CD4-positive, alpha-beta T cell treated with Interferon alpha-2 for 1 hour (primary cell): ENCODE measurements at places on chromosomes 7 and 10.
A peak's percentile ranks its signal among the peaks of the same experiment; 100 is the strongest.

GRCh38 chr10:117135480-117136140 is 2.5 kb downstream of the VAX1 start:
- no peak for DNase-seq

DNA sequence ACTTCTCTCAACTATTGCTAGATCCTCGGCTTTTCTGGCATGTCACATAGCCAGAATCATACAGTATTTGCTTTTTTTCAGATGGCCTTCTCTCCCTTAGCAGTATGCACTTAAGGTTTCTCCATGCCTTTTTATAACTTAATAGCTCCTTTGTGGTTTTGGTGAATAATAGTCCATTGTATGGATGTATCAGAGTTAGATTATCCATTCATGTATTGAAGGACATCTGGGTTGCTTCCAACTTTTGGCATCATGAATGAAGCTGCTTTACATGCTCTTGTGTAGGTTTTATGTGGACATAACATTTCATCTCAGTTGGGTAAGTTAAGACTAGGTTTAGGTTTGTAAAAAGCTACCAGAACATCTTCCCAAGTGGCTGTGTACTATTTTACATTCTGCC is 4.6 kb downstream of the ATP5F1C start:
- no peak for DNase-seq

DNA sequence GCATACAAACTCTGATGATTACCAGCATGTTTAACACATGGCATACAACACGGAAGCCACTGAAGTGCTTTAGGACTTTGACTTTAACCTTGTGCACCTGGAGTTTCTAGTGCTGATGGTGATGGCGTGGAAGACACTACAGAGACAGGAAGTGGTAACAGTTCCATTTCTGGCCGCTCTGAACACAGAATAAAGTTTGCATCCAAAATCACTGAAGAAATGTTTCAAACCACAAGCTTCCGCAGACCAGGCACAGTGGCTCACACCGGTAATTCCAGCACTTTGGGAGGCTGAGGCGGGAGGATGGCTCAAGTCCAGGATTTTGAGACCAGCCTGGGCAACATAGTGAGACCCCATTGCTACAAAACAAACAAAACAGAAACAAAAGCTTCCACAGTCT is 40.3 kb upstream of the TNPO3 start:
- DNase-seq = peak; percentile 35

DNA sequence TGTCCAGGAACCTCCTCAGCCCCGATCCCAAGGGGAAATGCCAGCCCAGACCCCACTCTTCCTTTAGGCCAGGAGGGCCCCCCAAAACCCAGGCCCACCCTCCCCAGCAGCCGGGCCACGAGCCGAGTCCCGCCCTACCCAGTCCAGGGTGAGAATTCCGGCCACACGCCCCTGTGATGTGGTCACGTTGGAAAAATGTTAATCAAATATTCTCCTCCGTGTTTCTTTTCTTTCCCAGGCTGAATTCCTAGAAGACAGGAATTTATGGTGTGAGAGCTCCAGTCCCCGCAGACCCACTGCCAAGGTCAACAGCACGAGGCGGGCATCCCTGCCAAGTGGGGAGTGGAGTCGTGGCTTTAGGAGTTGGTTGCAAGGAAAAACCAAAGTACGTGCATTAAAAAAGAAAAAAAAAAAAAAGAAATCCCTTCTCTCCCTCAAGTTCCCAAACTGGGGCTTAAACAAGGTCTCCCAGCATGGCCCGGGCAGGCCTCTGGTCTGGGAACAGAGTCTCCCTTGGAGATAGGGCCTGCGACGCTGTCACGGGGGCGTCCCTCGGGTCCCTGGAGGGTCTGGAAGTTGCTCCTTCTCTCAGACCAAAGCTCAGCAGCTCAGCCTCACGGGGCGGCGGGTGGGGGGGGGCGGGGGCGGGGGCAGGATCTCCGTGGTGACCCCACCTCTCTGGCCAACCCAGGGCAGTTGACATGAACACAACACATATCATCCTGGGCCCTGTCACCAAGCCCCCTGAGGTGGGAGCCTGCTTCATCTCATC is 28.1 kb upstream of the ELN start:
- DNase-seq = no peak

DNA sequence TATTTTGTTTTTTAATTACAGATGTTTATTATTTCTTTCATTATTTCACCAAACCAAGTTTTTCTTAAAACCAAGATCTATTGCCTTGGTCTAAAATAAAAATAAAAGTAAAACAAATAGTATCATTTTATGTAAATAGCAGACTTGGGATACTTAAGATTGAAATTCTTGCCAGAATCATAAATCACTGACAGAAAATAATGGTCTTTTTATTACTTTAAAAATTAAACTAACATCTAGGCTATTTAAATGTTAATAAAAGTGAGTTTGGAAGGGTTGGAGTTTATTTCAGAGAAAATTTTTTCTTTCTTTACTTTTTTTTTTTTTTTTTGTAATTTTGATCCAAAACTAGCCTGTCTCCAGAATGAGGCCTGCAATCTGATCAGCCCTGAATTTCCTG is 568.0 kb upstream of the IGFBP3 start:
- no peak for DNase-seq

GRCh38 chr7:71308096-71308495 is 176.2 kb downstream of the GALNT17 start:
- no peak for DNase-seq

- DNase-seq = no peak
Observed at GRCh38 chr10:11760151-11760550, 18.0 kb downstream of the ECHDC3 start.

DNA sequence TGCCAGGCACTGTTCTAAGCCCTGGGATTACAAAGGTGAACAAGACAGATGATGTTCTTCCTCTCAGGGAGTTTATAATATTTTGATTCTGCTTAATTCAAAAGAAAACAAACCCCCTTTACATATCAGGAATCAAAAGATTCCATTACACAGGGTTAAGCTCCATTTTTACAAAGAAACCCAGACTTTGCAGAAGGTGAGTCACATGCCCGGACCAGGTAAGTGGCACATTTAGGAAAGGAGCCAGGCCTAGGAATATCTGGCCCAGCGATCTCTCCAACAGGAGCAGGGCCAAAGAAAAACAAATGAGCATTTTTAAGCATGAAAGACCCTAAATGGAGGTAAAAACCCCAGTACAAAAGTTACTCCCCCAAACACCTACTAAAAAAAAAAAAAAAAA is 1.1 kb downstream of the STN1 start:
- no peak for DNase-seq

GRCh38 chr10:124332426-124332825 is 86.3 kb downstream of the OAT start:
- DNase-seq = no peak

- no peak for DNase-seq
Observed at GRCh38 chr10:51567271-51567670, 132.1 kb downstream of the CSTF2T start.

DNA sequence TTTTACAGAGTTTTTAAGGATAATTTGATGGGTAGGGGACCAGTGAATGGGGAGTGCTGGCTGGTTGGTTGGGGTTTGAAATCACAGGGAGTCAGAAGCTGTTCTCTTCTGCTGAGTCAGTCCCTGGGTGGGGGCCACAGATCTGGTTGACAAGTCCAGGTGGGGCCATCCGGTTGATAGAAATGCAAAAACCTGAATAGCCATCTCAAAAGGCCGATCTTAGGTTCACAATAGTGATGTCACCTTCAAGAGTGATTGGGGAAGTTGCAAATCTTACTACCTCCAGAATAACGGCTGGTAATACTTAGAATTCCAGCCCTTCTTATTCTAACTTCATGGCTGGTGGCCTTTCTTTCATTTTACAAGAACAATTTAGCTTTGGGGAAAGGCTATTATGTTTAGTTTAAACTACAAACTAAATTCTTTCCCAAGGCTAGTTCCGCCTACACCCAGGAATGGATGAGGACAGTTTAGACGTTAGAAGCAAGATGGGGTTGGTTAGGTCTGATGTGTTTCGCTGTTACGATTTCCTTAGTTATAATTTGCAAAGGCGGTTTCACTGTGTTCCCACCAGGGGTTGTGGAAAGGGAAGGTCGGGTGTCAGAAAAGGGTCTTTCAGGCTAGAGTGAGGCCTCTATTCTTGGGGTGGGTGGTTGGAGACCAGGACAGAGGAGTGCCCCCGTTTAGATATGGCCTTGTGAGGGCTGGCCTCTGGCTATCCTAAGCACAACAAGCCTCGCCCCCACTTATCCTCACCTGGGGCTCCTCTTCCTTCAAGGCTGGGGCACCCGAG is 27.4 kb downstream of the IFT22 start:
- no peak for DNase-seq

GRCh38 chr10:97119058-97119745 is 66.6 kb downstream of the SLIT1 start:
- DNase-seq = no peak

DNA sequence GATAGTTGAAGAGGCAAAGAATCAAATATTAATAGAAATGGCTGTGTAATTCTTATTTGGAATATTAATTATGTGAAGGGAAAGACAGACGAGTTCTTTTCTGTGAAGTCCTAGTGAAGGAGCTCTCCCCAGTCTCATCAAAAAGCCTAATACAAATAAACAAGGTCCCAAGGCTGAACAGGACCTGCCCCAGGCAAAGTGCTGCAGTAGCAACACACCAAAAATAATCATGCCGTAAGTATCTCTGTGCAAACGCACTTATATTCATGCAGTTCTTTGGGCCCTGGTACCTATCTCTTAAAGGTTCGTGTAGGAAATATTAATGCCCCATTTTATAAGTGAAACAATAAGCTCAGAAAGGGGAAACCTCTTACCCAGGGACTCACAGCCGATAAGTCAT is 12.2 kb upstream of the CHST15 start:
- DNase-seq = no peak
